Stimulated activated CD4-positive, alpha-beta T cell treated with anti-CD3 and anti-CD28 coated beads, Interleukin-4, amount 100 ng/mL, for 4 hours (primary cell): ENCODE measurements at places on chromosomes 5 and 9.
A peak's percentile ranks its signal among the peaks of the same experiment; 100 is the strongest.

- DNase-seq: peak; percentile 21
Observed at GRCh38 chr5:82349652-82350051, 71.5 kb upstream of the RPS23 start.

GRCh38 chr5:17732351-17732923 is 98.2 kb downstream of the TAF11L14 start:
- no peak for DNase-seq

DNA sequence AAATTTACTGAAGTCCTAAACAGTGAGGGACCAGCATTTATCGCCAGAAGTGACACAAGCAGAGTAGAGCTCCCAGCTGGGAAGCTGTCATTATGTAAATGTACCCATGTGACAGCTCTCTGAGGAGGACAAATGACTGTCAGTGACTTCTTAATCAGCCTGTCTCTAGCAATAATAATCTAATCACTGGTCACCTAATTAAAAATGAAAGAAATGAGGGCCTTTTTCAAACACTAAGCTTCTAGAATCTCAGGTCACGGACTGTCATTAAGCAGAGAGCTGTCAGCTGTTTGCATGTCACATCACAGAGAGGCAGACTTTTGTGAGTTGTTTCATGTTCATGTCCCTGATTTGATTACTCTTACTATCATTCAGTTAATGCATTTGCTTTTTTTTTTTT is 77.9 kb upstream of the FBXL17 start:
- DNase-seq: no peak

- no peak for DNase-seq
Observed at GRCh38 chr9:71795097-71795813, 26.9 kb upstream of the CEMIP2 start.

GRCh38 chr9:137722481-137722880 is 103.7 kb downstream of the EHMT1 start:
- no peak for DNase-seq

- no peak for DNase-seq
Observed at GRCh38 chr5:73120222-73121118, at the start of gene TMEM171. TSS of gene TMEM171 (plus strand) at chr5:73120575. CDS start at chr5:73123374, 2,799 bp downstream.

- DNase-seq: no peak
Observed at GRCh38 chr9:107487521-107488374, 1.8 kb downstream of the KLF4 start.

DNA sequence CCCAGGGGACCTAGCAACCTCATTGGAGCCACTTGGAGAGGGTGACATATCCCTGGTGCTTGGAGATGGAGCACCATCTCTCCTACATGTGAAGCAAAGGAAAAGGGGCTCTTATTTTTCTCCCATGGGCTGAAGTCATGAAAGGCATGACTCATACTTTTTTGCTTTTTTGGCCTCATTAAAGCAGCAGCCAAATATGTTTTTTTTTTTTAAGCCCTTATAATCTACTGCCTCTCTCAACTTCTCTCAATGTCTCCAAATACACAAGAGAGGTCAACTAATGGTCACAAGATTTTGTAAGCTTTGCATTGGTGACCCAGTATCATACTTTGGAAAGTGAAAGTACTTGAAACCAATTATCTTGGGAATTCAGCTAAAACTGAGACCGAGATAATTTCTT is 1.6 kb upstream of the CFAP90 start:
- no peak for DNase-seq

DNA sequence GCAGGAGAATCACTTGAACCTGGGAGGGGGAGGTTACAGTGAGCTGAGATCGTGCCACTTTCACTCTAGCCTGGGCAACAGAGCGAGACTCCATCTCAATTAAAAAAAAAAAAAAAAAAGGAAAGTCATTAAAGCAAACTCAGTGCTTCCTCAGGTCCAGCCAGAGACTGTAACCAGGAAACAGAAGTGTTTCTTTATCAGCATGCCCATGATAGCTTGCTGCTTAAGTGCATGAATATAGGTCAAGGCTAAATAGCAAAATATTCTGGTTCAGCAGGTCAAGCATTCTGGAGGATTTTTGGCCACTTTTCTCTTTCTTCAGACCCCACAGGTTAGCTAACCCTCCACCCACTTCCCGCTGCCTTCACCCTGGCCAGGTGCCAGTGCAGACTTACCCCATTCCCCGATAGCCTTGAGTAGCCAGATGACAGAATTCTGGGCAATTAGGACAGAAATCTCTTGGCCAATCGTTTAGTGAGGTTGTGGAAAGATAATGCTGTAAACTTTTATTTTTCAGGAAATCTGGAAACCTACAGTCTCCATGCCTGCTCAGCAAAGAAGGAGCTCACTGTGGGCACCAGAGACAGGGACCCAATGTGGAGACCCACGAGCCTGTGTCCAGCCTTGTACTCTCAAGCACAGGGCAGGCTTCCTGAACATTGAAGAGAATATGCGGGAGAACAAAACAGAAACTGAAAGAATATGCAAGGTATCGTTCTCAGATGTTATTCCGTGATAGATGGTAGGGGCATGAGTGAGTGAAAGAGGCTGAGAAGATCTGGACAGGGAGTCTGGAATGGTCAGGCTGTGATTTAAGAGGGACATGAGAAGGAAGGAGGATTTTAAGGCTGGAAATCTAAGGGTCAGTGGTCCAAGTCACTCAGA is 4.2 kb upstream of the UGT3A2 start:
- no peak for DNase-seq

DNA sequence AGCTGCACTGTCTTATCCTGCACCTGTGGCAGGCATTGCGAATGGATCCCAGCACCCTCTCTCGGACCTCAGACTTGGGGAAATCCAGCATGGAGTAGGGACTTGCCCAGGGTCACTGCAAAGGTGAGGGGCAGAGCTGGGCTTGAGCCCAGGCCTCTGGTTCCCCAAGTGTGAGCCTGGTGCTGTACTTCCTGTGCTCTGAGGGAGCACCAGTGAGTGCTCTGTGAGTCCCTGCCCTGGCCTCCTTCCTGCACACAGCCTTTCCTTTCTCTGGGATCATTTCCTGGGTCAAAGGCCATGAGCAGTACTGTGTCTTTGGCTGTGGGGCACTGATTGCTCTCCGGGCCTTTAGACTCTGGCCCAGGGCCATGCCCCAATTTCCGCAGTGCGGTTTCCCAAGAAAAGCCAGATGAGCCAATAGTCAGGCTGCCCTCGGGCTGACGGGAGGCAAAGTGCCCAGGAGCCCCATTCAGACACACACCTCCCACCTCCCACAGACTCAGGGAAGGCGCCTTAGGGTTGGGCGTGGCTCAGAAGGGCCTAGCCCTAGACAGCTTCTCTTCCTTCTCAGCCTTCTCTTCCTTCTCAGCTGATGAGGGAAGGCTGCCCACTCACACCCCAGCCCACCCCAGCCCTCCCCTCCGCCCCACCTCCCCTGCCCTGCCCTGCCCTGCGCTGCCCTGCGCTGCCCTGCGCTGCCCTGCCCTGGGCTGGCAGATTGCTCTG is 23.3 kb upstream of the TRIM14 start:
- no peak for DNase-seq

DNA sequence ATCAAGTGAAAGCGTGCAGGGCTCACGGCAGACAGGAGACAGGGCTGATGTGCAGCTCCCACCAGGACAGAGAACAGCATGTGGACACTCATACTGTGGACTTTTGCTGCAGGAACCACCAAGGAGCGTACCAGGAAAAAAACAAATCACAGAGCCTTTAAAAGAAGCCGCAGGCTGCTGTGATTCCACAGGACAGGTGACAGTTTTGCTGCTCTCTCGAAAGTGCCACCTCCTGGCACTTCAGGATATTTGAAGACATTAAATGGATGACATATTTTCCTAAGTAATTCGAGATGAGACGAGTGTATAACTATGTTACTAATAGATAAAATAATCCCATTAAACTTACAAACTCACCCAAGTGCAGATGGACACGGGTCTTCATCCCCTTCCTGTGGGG is 29.3 kb downstream of the ZDHHC11 start:
- DNase-seq: no peak

DNA sequence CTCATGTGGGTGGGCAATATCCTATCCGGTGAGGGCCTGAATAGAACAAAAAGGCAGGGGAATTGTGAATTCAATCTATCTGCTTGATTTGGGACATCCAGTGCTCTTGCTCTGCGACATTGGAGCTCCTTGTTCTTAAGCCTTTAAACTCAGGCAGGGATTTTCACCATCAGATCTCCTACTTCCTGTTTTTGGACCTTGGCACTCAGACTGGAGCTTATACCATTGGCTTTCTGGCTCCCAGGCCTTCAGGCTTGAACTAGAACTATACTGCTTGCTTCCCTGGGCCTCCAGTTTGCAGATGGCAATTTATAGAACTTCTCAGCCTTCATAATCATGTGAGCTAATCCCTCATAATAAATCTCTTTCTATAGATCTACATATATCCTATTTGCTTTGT is 134.3 kb upstream of the CLINT1 start:
- no peak for DNase-seq

DNA sequence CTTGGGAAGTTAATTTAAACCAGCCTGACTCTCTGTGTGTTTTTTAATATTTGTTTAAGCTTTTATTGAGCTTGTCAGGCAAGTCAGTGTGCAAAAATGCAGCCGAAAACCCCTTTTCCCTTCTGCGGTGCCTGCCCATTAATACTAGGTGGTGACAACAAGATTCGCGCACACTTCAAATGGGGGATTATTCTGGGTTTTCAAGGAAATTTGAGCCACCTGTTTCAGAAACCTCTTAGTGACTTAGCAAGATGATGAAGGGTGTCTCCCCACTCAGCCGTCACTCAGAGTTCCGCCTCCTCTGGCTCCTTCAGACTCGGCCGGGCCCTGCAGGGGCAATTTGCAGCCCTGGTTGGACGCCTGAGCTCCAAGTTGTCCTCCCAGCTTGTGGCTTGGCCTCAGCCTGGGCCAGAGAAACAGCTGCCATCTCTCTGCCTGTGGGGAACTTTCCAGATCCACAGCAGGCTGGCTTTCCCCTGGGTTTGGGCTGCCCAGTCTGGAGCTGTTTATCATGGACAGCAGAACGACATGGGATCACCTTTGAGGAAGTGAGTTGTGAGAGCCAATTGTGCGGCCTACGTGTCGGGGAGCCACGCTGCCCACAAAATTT is 75.9 kb downstream of the SPRY4 start:
- no peak for DNase-seq

DNA sequence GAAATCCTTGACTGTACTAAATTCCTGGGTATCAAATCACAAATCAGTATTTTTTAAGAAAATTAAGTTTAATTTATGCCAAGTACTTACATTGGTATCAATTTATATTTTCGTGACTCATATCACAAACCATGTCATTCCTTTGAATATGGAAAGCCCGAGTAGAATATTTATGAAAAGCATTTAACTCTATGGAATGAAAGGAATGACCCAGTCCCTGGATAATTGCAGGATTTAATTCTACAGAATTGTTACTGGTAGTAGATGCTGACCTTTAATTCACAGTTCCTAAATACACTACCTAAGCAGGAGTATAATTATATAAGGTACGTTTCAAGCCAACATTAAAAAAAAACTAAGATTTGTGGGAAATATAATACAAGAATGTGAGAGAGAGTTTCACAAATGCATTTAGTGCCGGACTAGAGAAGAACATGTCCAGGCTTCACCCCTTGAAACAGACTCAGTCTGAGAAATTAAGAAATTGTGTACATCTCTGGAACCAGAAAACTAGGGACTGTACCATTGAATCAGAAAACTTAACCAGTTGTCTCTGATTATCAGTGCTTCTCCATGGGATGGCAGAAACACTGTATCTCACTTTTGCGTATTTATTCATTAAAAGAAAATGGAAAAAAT is 28.5 kb upstream of the PLPPR1 start:
- no peak for DNase-seq

GRCh38 chr5:148446611-148447010 is 62.9 kb downstream of the FBXO38 start:
- DNase-seq: no peak

DNA sequence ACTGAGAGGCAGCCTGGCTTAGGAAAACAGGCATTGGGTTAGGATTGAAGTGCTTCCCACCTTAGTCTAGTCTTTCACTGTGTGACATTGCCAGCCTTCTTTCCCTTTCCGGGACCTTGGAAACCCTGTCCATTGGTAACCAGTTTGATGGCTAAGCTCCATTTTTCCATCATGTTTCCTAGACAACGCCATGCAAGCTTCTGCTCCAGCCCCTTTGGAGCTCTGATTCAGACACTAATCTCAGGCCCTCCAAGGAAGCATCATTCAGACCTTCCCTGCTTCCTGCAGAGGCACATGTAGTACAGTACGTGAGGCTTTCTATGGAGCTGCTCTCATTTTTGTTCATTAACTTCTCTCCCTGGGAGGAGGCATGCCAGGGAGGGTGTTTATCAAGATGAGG is 68.5 kb downstream of the GRIA1 start:
- no peak for DNase-seq

- no peak for DNase-seq
Observed at GRCh38 chr5:146336197-146336596, 2.4 kb upstream of the POU4F3 start.

DNA sequence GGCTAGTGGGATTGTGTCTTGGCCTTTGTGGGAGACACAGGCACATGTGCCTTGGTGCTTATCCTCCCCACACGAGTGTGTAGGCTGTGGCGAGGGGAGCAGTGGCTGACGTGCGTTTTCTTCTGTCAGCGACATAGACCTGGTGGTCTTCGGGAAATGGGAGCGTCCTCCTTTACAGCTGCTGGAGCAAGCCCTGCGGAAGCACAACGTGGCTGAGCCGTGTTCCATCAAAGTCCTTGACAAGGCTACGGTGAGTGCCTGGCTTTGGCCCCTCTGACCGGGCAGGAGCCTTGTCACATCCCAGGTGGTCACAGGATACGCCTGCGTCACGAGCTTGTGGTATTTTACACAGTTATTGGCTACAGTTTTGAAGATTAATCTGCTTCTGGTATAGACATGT is 26.4 kb downstream of the TENT4A start:
- DNase-seq: no peak

- no peak for DNase-seq
Observed at GRCh38 chr5:163041254-163041653, 396.1 kb upstream of the CCNG1 start.

- no peak for DNase-seq
Observed at GRCh38 chr5:157306081-157306480, 40.2 kb downstream of the CYFIP2 start.

GRCh38 chr9:125748446-125749099 is 1.4 kb downstream of the PBX3 start:
- no peak for DNase-seq

- no peak for DNase-seq
Observed at GRCh38 chr5:90641528-90641927, 82.9 kb downstream of the ADGRV1 start.

DNA sequence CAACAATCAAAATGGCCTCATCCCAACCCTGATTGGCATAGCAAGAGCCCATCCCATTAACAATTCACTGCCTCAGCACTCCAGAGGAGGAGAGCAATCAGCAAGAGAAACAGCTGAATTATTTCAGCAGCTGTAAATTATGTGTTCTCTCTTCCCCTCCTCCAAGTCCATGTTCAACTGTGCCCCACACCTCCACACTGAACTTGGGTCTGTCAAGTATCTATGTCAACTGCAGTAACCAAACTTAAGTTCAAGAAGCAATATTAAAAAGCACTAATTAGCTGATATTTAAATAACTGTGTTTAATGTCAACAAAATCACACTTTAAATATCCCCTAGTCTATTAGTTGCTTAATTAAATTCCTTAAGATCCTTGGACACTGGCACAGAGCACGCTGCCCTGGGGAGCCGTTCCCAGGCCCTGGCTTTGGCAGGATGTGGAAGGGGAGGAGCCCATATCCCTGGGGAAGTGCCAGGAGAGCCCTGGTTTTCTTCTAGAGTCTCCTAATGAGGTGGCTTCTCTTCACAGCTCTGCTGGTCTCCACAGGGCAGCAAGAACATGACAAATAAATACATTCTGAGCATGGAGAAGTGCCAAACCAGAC is 50.6 kb downstream of the SIL1 start:
- no peak for DNase-seq
